ENCODE measurements at places on chromosomes 7 and 10.

DNA sequence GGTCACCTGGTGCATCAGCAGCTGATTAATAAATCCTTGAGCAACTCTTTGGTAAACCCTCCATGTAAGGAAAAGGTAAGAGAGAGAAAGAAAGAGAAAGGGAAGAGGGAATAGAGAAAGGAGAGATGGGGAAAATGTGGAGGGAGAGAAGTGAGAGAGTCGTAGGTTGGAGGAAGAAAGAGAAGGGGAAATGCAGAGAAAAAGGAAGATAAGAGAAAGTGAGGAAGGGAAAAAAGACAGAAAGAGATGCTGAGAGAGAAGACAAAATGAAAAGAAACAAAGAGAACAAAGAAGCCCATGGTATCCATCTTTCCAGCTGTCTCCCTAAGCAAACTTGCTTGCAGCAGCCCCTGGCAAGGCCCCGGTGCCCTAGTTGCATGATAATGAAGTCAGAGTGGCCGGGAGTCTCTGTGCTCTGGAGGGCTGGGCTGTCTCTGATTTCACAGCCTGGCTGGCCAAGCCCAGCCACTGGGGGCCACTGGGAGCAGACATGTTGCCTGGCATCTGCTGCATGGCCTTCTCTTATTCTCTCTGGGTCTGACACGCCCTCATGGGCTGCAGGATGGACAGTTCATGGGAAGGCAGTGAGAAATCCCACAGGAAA, 48.4 kb downstream of the PRR15 start:
- no peak for DNase-seq

- DNase-seq = no peak
Measured at GRCh38 chr10:11158080-11158479, 140.4 kb downstream of the CELF2 start.

- DNase-seq = peak; percentile 77
Measured at GRCh38 chr7:149872419-149873073, 1.2 kb upstream of the ATP6V0E2 start.

DNA sequence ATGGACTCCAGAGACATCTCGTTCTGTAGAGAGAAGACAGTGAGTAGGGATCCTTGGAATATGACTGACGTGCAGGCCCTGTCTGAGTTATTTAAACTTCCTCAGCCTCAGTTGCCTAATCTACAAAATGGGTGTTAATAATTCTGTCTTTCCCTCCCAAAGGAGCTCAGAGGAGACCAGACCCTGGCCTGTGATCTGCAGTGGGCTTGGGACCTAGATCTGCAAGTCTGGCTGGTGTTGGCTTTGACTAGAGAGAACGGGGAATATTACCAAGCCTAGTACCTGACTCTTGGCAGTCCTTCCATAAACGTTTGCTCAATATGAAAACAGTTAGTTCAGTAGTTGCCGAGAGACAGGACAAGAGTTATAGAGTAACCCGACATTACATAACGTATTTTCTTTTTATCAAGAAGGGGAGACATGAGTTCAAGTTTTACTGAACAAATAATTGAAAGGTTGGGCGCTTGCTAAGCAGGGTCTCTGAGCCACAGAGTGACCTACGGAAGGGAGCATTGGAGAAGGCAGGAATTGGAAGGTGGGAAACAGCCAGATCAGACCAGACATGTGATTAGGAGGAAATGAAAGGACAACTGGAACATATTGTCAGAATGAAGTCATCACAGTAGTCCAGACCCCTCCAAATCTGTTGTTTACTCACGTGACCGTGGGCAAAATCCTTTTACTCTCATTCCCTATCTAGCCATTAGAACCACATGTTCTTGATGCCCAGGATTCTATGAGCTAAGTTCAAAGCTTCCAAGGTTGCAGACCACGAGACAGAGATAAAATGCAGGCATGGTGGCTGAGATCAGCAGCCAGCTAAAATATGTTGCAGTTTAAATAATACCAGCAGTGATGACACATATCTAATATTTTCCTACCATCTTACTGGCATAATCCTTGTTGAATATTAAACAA, 10.9 kb upstream of the CYP3A4 start:
- DNase-seq = no peak

DNA sequence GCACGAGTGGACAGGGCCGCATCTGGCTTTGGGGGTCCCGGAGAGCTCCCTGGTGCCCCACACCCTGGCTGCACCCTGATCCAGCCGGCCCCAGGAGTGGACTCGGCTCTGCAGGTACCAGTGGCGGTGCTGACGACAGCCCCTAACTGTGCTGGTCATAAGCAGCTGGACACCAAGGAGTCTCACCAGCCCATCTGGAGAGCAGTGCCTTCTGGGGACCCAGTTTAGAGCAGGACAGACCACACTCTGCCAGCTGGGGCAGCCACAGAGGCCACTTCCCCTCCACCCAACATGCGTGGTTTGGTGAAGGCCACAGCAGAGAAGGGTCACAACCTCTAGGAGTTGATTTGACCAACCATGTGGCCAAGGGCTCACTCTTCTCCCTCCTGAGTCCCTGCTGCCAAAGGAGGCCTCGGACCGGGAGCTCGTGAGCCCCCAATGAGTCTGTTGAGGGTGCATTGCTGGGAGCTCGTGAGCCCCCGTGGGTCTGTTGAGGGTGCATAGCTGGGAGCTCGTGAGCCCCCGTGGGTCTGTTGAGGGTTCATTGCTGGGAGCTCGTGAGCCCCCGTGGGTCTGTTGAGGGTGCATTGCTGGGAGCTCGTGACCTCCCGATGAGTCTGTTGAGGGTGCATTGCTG, 16.0 kb upstream of the INPP5A start:
- no peak for DNase-seq

All from tibial nerve (tissue), 4 donors.